Left renal cortex interstitium (tissue), 4 donors: ENCODE measurements at places on chromosomes 6 and 20. TPM values are rescaled to one million over a fixed set of nuclear protein-coding genes. Genes with fewer than 3 reads are reported as not detected.

GRCh38 chr6:129749749-129750120, 39.8 kb upstream of the ARHGAP18 start:
- no peak for DNase-seq

DNA sequence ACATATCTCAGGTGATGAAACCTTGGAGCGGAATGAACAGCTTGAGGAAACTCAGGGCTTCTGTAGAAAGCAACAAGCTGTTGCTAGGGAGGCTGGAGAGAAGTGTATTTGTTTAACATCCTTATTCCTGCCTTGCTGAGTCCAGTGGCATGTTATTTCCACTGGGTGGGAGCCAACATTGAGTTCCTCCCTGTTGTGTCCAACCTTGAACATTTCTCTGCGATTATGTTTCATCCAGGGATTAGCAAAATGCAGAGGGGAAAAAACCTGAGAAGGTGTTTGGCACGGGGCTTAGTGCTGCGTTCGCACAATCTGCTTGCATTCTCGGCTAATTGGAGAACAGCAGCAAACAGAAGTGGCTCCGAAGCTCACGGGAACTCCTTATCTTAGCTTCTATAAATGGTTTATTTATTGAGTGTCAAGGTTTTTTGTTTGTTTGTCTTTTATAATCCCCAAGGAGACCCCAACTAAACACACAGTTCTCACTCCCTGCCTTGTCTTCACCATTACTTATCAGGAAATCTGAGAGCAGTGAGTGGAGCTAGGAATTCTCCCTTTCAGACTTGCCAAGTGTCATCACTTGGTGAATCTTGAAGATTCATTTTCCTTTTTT, 412.8 kb downstream of the CDC5L start:
- peak; percentile 31 for DNase-seq

VGLL2 gene
- not detected for polyA plus RNA-seq

DNA sequence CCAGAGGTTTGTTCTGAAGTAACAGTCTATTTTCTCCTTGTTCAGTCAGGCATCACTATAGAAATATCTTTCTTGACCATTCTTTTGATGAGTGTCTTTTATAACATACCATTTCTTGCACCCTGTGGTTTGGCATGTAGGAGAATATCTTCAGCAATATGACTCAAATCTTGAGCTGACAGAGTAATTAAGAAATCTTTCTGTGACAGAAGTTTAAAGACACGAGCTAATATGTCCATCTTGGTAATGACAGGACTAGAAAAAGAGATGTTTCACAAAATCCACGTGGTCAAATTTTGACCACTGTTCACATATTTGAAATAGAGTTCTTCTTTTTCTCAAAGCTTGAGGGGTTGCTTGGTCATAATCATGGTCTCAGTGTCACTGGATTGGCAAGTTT, 149.9 kb downstream of the MYB start:
- DNase-seq: no peak

- DNase-seq: no peak
Measured at GRCh38 chr6:113719064-113719463, 138.1 kb upstream of the MARCKS start.
